Stimulated activated CD8-positive, alpha-beta memory T cell treated with anti-CD3 and anti-CD28 coated beads, Interleukin-4, amount 100 ng/mL, for 48 hours (primary cell): ENCODE measurements at places on chromosomes 1 and 21.
A peak's percentile ranks its signal among the peaks of the same experiment; 100 is the strongest.

- DNase-seq, result no peak
These were observed 12.3 kb upstream of the AADACL4 start for GRCh38 chr1:12631571-12631970.

DNA sequence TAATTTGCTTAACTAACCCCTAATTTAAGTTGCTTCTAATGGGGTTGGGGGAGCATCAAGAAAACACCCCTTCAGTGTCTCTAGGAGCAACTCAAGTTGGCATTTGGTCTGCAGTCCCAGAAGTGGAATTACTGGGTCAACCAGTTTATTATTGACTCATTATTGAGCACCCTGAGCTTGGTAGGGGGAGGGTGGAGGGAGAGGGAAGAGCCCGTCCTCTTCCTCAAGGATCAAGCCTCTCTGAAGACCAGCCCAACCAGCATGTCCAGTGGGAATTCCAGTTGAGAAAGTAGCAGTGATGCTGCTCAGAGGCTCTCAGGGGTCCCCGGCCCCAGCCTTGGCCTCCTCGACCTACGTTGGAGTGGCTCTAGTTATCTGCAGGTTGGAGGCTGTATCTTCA, 2.1 kb upstream of the PLA2G2F start:
- no peak for DNase-seq

GRCh38 chr1:151961833-151962232, 31.8 kb downstream of the S100A10 start:
- no peak for DNase-seq

GRCh38 chr1:113605146-113605545, 154.1 kb downstream of the PHTF1 start:
- DNase-seq, result no peak

- no peak for DNase-seq
These were observed 15.2 kb upstream of the HMCN1 start for GRCh38 chr1:185719021-185719420.

DNA sequence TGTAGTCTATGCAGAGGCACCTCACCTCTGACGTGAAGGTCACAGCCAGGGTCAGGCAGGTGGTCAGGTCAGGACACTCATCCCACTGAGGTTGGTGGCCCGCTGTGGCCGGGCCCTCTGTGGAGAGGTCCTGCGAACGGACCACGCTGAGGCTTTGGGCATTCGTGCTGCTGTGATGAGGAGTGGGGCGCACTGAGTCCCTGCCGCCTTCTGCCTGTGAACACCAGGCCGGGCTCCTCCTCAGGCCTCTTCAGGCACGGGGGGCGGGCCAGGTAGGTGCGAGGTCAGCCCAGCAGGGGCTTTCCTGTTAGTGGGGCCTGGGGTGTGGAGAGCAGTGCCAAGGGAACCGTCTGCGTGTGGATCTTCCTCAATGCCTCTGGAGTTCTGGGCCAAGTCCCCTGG, 39.0 kb downstream of the COQ8A start:
- no peak for DNase-seq

GRCh38 chr1:30469426-30469825, 254.0 kb downstream of the MATN1 start:
- no peak for DNase-seq

- no peak for DNase-seq
These were observed 10.5 kb downstream of the RO60 start for GRCh38 chr1:193069748-193070385.

GRCh38 chr1:67390041-67390887, 39.9 kb downstream of the SERBP1 start:
- no peak for DNase-seq

DNA sequence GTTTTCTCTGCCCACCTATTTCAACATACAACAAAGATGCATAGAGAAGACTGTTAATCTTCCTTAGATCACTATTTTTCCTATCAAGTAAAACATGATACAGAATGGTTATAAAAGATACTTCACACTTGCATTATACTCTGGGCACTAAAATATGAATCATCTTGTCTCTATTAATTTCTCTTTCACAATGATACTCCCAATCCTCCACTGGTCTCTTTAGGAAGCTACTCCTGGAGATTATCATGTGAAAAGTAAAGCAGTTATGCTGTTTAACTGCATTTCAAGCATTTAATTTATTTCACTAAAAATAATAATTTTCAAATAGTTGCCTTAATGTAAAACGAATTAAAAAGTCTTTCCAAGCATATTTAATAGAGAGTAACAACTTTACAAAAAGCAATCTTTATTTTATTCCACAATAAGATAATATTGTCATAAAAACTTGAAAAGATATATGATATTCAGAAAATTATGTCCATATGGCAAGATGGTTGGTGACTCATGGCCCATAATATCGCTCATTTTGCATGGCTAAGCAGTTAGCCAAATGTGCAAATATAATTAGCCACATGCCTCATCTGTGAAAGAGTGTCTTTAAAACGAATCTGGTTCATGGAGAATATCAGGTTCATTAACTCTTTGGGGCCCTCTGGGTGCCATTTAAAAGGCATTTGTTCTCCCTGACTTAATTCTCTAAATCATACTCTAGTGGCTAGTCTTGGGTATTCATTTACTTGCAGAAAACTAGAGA, 1569.0 kb upstream of the B3GALT2 start:
- no peak for DNase-seq

DNA sequence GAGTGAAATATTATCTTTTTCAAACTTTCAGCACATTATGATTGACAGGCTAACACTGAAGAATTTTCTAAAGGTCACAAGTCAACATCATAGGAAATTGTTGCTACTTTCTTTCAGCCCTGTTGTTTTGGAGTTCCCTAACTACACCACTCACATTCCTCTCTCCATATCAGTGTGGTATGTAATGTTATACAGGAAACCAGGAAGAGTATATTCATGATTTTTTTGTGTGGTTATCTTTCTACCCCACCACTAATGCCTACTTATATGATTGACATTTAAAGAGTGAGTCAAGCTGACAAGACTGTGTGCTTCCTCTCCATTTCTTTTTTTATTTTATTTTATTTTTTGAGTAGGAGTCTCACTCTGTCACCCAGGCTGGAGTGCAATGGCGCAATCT, 47.8 kb upstream of the PRDM2 start:
- no peak for DNase-seq

- no peak for DNase-seq
These were observed 52.0 kb upstream of the RGS2 start for GRCh38 chr1:192756847-192757246.

GRCh38 chr1:162728573-162728972, 61.9 kb upstream of the HSD17B7 start:
- DNase-seq, result no peak

DNA sequence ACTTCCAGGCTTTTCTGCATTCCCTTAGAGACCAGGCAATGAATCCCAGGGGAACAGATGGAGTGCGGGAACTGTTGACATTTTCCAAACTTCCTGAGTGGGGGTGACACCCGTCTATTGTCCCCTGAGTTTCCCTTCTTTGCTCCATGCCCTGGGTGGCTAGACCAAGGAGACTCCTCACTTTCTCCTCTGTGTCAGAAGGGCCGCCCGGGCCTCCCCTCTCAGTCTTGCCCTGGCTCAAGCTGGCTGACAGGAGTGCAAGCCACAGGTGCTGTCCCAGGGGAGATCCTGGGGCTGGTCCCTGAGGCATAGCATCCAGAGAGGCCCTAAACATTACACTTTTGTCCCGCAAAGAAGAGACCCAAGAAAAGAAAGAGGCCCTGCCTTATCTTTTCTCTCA, 62.8 kb downstream of the DDX20 start:
- no peak for DNase-seq

GRCh38 chr1:226588484-226588883, 39.9 kb downstream of the STUM start:
- no peak for DNase-seq

- DNase-seq, result no peak
These were observed 79.5 kb downstream of the DISC1 start for GRCh38 chr1:231705806-231706760.

- no peak for DNase-seq
These were observed 3.3 kb downstream of the RSRP1 start for GRCh38 chr1:25243907-25244306.

GRCh38 chr1:154993572-154994268, at the start of gene LENEP:
LENEP (plus strand) TSS chr1:154993586; CDS start chr1:154993608, 22 bp downstream.
- no peak for DNase-seq

DNA sequence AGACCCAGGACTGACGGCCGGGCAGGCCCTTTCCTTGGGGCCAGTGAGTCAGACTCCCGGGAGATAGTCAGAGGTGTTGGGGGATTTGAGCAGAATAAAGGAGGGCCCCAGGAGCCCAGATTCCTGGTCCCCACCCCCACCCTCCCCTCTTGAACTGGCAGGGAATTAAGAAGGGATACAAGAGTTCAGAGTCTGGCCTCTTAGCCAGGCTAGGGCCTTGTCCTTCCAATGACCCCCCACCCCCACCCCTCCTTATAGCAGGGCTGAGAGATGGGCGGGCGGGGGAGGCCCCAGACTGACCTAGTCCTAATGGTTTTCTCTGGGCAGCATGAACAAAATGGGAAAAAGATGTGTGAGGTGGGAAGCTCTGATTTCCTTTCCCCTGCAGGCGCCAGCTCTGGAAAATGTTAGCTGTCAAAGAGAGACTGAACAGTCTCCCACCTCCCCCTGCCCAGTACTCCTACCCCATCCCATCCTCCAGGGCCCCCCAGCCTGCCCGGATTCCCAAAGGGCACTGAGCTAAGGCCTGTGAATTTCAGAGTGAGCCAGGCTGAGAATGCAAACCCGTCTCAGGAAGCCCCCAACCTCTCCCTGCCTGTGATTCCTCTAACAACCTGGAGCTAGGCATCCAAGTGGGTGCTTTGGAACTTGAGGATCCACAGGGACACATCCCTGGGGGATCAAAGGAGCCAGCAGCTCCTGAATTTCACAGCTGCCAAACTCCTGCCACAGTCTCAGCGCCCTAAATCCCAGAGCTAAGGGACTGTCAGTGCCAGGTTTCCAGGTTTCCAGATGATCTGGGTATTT, 5.8 kb upstream of the CRABP2 start:
- no peak for DNase-seq

GRCh38 chr1:180264595-180264994, 34.5 kb downstream of the LHX4 start:
- DNase-seq, result no peak

GRCh38 chr1:34929853-34930701, 627 bp upstream of the DLGAP3 start:
- DNase-seq, result no peak

- no peak for DNase-seq
These were observed 183.6 kb downstream of the SEC16B start for GRCh38 chr1:177786176-177786745.

DNA sequence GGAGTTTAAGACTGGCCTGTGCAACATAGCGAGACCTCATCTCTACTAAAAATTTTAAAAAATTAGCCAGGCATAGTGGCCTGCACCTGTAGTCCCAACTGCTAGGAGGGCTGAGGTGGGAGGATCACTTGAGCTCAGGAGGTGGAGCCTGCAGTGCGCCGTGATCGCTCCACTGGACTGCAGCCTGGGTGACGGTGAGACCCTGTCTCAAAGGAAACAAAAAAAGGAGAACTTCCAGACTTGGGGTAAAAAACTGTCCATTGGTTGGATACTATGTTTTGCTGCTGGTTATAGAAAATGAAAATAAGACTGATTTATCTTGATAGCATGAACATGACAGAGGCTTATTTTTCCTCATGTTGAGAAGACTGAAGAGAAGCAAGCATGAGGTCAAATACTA, 79.4 kb downstream of the WDR4 start:
- no peak for DNase-seq

- no peak for DNase-seq
These were observed 32.9 kb downstream of the ADCY10 start for GRCh38 chr1:167881069-167881468.

DNA sequence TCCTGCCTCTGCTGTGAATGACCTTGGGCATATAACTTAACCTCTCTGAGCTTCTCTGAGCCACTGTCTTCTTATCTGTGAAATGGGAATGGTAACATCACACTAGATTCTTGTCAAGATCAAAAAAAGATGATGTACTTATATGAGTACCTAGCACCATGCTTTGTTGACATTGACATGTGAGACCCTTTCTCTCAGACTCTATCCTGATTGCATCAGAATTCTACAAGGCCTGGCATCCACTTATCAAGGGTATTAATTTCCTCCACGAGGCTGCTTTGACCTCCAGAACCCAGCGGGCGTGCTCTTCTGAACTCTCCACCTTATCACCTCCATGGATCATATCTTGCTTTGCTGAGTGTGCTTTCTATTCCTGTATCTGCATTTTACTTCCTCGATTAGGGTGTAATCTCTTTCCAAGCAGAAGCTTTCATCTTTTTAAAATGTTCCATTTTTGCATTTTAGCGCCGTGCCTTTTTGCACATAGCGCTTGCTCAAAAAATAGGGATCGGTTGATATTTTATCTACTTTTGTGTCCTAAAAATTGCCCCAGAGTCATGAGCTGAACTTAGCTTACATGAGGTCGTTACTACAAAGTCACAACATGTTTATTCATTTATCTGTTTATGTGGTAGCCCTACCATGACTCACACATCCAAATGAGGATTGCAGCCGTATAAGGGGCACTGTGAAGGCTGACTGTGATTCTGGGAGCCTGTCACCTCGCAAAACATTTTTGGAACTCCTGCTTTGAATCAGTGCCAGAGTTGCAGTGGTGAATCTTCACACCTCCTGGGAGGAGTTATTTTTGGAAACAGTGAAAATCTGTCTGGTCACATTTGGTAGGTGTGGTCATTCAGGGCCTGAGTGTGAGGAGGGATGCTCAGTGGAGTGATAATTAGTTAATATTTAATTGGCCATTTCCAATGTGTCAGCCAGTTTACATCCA, 63.2 kb downstream of the IER5 start:
- DNase-seq, result no peak

GRCh38 chr1:15684468-15685291, 560 bp downstream of the PLEKHM2 start:
- DNase-seq, result peak; percentile 58

DNA sequence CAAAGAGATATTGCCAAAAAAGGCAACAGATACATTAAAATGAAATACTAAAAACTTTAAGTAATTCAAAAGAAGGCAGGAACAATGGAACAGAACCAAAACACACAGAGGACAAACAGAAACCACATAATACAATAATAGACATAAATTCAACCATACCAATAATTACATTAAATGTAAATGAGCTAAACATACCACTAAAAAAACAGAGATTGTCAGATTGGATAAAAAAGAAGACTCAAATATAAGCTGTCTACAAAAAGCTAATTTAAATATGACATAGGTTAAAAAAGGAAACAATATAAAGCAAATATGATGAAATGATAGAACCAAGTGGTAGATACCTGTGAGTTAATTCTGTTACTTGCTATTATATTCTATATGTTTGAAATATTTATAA, 44.1 kb upstream of the ATP5PO start:
- DNase-seq, result no peak
